ENCODE measurements at places on chromosomes 11 and 22. TPM values are rescaled to one million over a fixed set of nuclear protein-coding genes. Genes with fewer than 3 reads are reported as not detected.

DNA sequence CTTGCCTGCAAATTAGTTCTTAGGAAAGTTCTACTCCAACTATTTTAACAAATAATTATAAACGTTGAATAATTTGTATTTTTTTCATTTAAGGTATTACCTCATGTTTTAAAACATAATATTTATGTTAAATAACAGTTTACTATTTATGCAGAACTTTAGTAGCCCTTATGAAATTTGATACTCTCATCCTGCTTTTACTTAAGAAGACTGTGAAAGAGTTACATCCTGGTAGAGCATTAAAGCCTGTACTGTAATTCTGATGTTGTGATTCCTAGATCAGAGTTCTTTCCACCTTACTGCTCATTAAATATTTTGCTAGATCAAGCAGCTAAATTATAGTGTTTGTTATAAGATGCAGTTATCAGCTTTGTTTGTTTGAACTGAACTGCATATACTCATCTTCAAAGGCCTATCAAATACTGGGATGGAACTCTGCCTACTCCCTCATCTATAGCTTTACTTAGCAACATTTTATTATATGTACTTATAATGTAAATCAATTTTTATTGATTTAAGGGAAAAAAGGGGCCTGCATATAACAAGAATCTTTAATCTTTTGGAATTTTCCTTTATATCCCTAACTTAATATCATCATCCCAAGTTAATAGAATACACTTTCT is 304.2 kb downstream of the DYNC2H1 start:
- no peak for DNase-seq

- DNase-seq = peak; percentile 77
These were observed at the start of gene ARSA for GRCh38 chr22:50627642-50628542. Gene ARSA, minus strand, starts transcription at chr22:50628152. Its CDS starts 373 bp downstream, at chr22:50627779.

GRCh38 chr11:76277298-76278175 is 71.2 kb upstream of the WNT11 start:
- DNase-seq = no peak

GRCh38 chr11:114258696-114259095 is 37.5 kb upstream of the NNMT start:
- DNase-seq = no peak

DNA sequence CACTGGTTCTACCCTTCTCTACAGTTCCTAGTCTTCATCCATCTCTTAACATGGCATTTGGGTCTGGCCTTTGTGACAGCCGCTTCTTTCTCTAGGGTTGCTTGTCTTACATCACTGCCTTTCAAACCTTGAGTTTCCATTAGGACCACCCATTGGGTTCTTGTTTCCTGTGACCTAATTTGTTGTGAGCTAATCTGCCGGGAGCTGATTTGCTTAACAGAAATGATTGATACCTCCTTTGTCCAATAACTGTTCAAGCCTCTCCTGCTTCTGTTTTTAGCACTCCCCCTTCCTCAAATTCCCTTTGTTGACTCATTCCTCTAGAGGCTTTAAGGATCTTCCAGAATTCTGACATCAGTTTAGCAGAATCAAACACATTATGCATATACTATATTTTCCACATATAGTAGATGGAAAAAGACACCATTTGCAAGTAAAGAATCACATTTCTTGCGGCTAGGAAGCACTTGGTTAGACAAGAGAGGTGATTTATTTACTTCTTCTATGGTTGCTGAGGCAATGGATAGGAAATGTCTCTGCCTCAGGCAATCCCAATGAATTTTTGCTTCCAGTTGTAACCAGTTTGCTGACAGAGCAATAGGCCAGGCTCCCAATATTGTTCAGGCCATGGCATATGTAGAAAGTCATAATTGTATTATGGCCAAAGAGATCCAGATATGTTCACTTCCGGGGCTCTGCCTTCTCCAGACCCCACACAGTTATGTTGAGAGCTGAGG is 130.7 kb downstream of the SNX19 start:
- no peak for DNase-seq

DNA sequence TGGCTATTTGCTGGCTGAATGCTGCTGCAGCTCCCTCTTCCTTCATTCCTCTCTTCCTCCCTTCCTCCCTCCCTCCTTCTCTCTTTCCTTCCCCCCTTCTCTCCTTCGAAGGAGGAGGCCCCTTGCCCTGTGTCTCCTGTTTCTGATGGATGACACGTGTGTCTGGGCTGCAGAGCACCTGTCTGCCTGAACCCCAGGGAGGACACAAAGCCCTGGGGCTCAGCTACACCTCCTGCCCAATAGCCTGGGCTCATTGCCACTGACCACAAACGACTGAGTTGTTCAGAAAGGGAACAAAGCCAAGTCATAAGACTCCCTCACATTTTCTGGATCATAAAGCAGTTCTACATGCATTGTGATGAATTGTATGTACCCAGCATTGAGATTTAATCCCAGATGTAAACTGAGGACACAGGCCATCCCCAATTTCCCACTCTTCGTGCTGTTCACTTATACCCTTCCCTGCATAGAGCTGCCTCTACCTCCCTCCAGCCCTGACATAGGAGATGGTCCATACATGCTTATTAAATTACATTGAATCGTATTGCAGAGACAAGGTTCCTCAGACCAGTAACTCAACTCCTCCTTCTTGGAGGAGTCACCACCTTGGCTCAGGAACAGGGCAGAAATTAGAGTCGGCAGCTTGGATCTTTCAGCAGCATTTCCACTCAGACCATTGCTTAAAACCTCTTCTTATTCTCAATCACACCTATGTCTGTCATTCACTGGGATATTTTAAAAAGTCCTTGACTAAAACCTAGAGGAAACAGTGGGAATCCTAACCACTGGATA is 1.2 kb downstream of the CSRP3 start:
- peak; percentile 27 for DNase-seq

DNA sequence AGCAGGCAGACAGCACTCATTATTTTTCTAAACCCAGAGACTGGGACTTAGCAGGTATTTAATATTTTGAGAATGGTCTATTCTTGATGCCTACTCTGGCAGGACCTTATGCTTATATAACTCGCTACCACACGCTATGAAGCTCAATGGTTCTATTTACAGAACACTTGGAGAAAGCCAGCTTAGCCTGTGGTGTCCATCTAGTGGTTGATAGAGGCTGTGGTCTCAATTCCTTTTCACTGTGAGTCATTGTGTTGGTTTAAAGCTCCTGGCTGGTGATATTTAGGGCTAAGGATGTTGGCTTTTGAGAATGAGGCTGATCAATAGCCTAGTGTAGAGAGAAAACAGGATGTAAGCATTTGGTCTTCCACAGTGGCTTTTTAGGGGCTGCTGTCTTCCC is 206.4 kb downstream of the DBX1 start:
- no peak for DNase-seq

GRCh38 chr22:19785461-19786263 is 25.1 kb downstream of the TBX1 start:
- no peak for DNase-seq

- DNase-seq = no peak
These were observed 37.6 kb upstream of the SLC5A1 start for GRCh38 chr22:32005453-32005852.

GRCh38 chr11:134640971-134641968 is 229.2 kb upstream of the B3GAT1 start:
- no peak for DNase-seq

DNA sequence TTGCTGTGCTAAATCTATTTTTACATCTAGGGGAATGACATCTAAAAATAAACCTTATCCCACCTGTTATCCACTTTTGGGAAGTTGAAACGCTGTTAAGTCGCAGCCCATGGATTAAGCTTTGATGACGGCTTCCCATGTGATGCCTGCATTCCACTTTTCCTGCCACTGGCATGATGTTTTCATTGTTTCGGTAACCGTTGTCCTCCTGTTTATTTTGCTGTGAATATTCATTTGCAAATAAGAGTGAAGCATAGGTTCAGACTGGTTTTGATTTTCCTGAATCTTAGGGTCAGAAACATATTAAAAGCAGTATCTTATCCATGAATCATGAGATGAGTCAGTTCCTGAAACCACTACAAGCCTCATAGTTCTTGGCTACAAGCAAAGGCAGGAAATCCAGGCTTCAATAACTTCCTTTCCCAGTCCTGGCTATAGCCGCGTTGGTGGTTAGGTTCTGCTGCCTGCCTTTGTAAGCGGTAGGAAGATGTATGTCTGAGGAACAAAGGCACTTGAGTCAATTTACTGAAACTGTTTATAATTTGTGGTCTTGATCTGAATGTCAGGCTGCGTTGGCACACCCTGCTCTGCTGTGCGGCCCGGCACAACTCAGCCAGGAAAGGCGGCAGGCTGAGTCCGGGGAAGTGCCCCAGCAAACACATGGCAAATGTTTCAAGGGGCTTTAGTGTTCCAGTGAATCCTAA is 19.4 kb downstream of the TEAD1 start:
- DNase-seq = no peak

DNA sequence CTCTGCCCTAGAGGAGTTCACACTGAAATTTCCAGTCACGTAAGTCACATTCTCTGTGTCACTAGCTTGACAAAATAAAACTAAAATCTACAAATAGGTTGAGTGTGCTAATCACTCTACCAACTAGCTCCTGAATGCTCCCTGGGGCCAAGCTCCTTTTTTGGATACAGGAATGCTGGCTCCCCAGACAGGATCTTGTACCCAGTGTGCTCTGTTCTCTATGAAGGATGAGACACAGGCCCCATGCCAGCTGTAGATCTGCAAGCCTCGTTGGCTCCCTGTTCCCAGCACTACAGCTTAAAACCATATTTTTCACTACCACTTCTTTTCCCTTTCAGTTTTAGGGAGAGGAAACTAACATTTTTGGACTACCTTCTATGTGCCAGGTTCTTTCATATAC is 3.7 kb upstream of the IPO7 start:
- DNase-seq = no peak

DNA sequence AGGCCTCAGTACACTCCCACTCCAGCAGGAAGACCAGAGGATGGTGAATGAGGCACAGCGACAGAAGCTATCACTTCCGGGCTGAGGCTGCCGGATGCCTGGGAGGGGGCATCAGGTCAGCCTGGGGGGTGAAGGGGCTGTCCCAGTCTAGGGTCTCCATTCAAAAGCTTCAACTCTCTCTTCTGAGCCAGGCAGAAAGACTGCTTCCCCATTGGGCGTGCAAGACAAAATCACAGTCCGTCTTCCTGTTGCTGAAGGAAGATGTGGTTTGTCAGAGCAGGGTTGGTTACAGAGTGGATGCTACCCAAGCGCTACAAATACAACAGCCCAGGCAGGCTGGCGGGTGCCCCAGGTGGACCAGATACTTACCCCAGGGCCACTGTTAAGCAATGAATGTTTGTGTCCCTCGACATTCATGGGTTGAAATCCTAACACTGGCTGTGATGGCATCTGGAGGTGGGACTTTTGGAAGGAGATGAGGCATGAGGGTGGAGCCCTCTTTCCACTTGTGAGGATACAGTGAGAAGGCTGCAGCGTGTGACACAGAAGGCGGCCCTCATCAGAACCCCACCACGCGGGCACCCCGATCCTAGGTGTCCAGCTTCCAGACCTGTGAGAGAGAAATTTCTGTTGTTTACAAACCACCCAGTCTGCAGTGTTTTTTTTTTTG is 12.0 kb downstream of the UPK3A start:
- no peak for DNase-seq

- no peak for DNase-seq
These were observed 464.7 kb downstream of the INSC start for GRCh38 chr11:15579287-15580001.

DNA sequence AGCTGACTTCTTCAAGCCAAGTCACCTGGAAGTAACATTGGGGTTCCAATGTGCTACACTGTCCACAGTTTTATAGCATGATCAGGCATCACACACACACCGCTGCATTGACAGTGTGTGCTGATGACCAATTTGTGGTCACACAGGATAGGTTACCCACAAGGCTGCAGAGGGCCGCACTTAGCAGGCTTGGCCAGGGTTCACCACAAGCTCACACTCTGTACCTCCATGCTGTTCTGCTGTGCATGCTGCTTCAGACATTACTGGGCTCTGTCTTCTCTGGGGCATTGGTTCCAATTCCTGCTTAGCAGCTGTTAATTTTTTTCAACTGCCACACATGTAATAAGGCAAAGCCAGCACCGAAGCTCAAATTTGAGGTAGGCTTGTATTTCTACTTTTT is 11.0 kb upstream of the NRIP3 start:
- no peak for DNase-seq

DNA sequence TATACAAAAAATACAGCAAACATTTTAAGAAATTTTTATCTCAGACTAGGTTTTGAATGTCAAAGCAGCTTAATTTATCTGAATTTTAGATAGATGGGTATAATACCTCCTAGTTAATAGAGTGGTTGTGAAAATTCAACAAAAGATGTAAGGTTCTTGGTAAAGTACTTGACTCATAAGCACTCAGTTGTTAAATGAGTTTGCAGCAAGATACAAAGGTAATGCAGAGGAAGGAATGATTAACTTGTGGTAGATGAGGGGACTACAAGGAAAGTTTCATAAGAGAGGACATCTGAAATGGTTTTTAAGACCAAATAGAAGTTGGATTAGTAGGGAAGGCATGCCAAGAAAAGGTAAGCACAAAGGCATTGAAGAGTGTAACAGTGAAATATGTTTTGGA is 37.4 kb downstream of the PPME1 start:
- no peak for DNase-seq

The HTR3A gene
- polyA plus RNA-seq = not detected

The KDM4E gene
- 0.40 TPM for polyA plus RNA-seq

The SESN3 gene
- 74.7 TPM for polyA plus RNA-seq

The SLC25A18 gene
- 0.64 TPM for polyA plus RNA-seq

The SLC6A5 gene
- not detected for polyA plus RNA-seq

The MS4A6E gene
- not detected for polyA plus RNA-seq

The PIWIL4 gene
- 6.6 TPM for polyA plus RNA-seq

The NCR3LG1 gene
- polyA plus RNA-seq = 0.54 TPM

The CBLIF gene
- polyA plus RNA-seq = not detected

The INS gene
- polyA plus RNA-seq = not detected

The MS4A8 gene
- 6.7 TPM for polyA plus RNA-seq

The OSM gene
- polyA plus RNA-seq = 0.17 TPM
